NCI-H2029 treated with DMSO at 0.1 percent for 48 hours (cell line): ENCODE measurements at places on chromosomes 12 and 14.
A peak's percentile ranks its signal among the peaks of the same experiment; 100 is the strongest.

- DNase-seq = no peak
Measured at GRCh38 chr12:5977556-5977955, 32.5 kb upstream of the ANO2 start.

GRCh38 chr12:52189376-52190174 is 2.2 kb downstream of the KRT80 start:
- DNase-seq = no peak

GRCh38 chr12:124466216-124467128 is 100.9 kb downstream of the NCOR2 start:
- DNase-seq = no peak

GRCh38 chr12:205026-205425 is 8.9 kb downstream of the SLC6A12 start:
- DNase-seq = no peak

DNA sequence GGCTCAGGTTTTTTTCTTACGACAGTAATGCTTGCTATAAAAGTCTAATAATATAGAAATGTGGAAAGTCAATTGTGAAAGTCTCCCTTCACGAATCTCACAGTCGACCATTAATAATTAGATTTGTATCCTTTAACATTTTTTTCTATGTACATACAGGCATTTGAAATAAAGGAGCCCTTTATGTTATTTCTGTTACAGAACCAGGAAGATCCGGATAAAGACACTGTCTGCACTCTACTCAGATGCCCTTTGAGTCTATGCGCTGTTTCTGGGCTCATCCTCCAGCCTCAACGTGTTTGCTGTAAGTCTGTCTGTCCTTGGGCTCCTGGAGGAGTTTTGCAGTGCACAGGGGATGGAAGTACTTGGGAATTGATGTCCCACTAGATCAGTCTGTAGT is 212.2 kb upstream of the ATP2B1 start:
- DNase-seq = no peak

DNA sequence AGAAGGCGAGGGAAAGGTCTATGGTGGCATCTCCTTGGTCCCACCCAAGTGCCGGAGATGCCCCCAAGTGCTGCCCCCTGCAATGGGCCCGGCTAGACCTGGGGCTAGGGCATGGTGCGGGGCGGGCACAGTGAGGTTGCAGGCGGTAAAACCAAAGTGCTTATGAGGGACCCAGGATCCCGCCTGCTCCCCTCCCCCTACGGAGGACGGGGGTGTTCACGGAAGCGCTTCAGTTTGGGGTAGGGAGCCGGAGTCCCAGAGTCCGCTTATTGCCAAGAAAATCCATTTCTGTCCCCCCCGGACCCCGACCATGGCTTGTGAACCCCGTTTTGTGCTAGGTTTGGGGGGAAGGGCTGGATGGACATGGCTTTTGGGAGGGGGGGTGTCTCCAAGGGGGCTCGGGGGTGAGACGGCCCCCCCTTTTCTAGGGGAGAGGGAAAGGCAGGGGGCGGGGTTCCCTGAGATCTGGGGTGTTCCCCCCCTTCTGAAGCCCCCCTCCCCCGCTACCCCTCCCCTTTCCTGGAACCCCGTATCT is 5.4 kb upstream of the GPR84 start:
- no peak for DNase-seq

DNA sequence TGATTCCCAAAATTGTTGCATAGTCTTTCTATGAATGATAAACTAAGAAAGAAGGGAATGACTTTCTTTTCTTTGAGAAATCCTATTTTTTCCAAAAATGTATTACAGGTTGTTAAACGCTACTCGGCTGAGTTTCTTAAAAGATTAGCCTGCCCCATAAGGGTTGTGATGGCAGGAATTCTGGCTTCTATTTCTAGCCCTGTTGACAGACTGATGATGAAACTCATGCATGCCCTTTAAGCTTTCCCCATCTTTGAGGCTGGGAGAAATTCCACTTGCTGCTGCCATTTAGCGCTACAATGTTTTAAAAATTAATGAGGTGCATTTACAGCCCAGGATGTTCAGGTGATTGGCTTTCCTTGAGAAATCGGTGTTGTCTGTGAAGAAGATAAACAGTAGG is 33.2 kb upstream of the RASSF3 start:
- DNase-seq = no peak

DNA sequence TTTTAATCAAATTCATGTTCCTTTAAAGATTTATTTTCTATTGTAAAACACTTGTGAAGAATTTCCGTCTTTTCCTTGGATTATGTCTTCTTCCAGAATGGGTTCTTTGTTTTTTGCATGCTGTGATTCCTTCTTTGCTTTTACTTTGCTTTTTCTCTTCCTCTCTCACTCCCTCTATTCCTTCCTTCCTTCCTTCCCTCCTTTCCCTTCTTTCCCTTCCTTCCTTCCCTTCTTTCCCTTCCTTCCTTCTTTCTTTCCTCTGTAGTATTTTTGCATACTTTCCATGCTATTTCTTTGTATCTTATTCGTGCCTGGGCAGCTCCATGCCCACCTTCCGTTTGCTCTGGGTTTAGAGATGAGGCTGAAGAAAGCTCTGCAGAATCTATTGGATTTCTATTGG is 21.6 kb upstream of the FGF23 start:
- DNase-seq = no peak

GRCh38 chr12:123937707-123938591 is 34.7 kb downstream of the CCDC92 start:
- no peak for DNase-seq

GRCh38 chr12:10965476-10965875 is 21.2 kb downstream of the TAS2R50 start:
- no peak for DNase-seq

DNA sequence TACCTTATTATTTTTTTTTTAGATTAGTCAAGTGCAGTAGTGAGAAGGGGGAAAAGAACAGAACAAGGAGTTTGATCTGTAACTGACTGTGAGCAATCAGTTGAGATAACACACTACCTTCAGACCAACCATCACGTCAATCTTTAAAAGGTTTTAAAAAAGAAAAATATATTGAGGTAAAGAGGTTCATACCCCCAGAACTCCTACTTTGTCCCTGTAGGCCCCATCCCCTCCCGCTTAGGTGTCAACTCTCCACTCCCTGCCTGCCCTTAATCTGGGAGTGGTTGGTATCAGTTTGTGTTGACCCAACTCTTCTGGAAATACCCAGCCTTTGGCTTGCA is 16.2 kb downstream of the MMP14 start:
- DNase-seq = no peak

DNA sequence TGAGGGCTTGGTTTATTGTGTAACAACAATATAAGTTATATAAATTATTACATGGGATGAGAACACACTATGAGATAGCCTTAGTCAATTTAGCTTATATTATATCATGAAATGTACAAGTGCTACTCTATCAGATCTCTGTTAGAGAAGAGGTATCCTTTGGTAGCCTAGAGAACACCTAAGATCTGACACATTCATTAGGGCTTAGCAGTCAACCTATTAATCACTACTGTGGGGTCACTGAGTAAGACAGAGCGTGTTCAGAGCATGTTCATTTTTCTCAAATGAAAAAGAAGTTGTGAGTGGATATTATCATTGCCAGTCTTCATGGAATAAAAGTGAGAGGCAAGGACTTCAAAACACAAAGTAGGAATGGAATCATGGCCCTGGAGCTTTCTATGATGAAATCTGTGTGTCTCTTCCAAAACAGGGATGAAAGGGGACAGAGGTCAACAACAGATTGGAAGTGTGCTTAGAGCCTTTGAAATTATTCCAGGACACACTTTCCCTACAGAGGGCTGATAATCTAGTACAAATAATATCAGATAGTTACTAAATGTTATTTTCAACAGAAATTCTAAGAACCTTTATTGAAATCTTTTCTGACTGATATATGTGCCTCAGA is 114.3 kb downstream of the SLC16A7 start:
- DNase-seq = no peak

GRCh38 chr12:15924956-15925355 is 13.8 kb downstream of the DERA start:
- no peak for DNase-seq

DNA sequence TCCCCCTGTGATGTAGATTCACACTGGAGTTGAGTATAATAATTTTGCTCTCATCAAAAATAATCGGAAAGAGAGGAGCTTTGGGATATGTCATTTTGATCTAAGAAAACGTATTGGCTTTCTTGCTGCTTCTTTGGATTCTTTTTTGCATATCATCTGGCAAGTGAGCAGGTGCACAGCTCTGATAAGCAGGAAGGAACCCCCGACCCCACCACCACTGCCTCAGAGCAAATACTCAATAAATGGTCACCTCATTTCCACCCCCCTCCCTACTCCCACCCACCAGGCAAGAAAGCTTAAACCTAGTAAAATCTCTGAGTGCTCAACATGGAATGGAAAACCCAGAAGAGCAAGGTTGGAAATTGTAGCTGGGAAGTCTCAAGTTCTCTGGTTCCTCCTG is 49.4 kb downstream of the IFNG-AS1 start:
- no peak for DNase-seq

DNA sequence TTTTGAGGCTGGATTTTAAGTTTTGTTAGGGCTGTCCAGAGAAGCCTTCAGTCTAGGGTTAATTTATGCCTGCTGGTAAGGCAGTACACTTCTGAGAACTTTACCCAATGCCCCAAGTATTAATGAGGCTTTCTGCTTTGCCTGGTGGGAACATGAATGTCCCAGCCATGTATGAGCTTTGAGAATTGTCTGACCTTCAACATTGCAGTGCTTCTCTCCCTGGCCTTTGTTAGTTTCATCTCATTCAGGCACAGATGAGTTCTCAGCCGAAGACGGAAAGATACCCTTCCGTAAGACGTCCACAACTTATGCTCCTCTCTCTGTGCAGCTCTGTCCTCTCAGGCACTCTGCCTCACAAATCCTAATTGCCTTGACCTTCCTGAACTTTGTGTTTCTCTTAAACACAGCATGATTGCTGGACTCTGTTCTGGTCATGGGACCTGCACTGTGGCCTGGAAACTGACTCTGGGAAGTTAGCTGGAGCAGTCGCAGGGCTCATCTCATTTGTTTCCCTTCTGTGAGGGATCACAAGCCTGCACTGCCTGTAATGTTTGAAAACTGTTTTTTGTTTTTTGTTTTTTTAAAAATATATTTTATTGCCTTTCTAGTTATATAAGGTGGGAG is 15.7 kb downstream of the CHPT1 start:
- DNase-seq = no peak

GRCh38 chr12:62263966-62264365 is 3.8 kb downstream of the USP15 start:
- DNase-seq = no peak

- no peak for DNase-seq
Measured at GRCh38 chr14:74064426-74064825, 19.8 kb downstream of the ALDH6A1 start.

- no peak for DNase-seq
Measured at GRCh38 chr12:57237932-57238853, 8.7 kb downstream of the SHMT2 start.

DNA sequence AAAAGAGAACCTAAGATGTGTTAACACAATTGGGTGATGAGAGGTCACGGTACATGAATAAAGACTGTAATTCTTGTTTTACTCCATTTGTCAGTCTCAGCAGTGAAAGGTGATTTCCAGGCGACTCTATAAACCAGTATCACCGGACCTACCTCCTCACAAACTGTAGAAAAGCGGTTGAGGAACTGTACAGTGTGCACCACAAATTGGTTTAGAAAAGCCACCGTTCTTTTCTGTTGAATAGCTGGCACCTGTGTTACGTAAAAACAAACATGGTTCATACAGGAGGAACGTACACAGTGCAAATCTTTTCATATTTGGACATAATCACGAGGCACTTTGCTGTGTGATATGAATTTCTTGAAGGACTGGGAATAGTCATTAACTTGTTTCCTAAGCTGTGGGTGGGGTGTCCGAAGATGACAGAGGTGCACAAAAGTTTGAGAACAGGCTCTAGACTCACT is 663 bp downstream of the WASHC3 start:
- no peak for DNase-seq

- DNase-seq = no peak
Measured at GRCh38 chr12:10732066-10732465, 8.9 kb upstream of the YBX3 start.

GRCh38 chr12:67426067-67426466 is 156.9 kb downstream of the CAND1 start:
- peak; percentile 91 for DNase-seq

GRCh38 chr12:132503618-132504204 is 13.8 kb downstream of the FBRSL1 start:
- DNase-seq = no peak

DNA sequence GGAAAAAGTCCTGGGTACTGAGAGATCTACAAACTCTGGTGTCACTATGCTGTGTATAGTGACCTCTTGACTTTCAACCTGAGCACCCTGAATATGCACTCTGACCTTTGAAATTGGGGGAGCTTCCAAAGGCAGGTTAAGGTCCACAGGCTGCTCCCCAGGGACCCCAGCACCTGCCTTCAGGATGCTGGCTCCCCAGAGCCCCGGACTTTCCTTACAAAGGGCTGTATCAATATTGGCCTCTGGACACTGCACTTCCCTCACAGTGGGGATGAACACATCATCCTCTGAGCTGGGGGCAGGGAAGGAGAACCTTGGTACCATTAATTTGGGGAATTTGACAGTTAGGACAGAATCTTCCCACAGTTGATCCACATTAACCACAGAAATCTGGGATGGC is 14.3 kb downstream of the PLD4 start:
- DNase-seq = no peak

DNA sequence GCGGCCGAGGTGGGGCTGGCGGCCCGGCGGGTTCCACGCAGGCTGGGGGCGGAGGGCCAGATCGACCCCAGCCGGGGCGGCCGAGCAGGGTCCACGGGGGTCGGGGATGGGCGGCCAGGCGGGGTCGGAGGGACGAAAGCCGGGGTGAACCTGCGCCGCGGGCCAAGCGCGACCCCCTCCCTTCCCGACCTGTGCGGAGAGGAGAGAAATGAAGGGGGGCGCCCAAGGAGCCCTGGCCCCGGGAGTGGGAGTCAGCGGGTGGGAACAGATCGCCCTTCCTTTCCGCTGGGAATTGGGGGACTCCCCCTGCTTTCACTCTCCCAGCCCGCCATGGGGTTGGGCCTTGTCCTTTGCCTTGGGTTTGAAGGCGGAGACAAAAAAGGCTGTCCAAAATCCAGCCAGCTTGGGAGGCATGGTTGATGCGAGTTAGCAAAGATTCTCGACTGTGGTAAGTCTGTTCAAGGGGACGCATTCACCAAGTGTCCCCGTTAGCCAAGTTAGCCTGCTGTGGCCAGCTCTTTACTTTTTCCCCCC is 559 bp upstream of the CKAP4 start:
- DNase-seq = no peak

GRCh38 chr14:75126121-75126544 is 715 bp downstream of the NEK9 start:
- no peak for DNase-seq

DNA sequence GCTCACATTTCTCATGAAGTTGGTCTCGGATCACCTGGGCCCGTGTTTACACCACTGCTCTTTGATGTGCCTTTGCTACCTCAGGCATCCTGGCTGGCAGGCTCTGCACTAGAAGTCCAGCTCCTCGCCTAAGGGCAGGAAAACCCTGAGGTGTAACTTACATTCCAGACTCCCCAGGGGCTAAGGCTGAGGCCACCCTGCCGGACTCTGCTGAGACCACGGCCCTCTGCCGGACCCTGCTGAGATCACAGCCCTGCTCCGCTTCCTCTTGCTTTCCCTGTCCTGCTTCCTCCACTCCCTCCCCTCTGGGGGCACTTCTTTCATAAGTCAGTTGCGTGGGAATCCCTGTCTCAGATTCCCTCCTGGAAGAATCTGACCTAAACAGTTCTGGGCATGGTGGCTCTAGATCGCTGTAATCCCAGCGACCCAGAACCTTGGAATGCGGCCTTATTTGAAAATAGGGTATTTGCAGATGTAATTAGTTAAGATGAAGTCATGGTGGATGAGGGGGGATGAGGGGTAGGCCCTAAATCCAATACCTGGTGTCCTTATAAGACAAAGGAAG is 17.2 kb downstream of the RILPL1 start:
- DNase-seq = no peak

GRCh38 chr14:24382064-24382371 is 14.0 kb downstream of the NFATC4 start:
- DNase-seq = no peak
